AG20443 (cell line): ENCODE measurements at places on chromosomes 2 and 18.
A peak's percentile ranks its signal among the peaks of the same experiment; 100 is the strongest.

DNA sequence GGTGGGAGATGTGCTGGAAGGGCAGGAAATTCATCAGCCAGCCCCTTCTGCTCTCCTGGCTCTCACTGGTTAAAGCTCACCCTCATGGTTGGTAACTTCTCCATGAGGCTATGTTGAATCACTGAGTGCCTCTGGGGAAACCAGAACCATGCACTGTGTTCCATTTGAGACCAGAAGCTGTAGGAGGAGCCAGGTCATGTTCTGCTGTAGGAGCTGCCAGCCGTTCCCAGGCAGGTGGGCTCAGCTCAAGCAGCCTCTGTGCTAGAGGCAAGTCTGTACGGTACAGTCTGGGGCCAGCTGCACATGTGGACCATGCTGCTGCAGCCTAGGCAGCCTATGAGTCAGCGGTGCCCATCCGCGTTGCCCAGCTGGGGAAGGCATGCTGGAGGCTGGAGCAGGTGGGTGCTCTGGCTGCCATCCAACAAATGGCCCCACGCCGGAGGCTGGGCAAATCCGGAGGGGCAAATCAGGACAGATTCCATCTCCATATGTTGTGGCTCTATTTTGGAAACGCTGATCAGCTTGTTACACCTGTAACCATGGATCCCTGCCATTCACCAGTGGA lies 22.0 kb upstream of the KCNF1 start:
- DNase-seq = no peak

DNA sequence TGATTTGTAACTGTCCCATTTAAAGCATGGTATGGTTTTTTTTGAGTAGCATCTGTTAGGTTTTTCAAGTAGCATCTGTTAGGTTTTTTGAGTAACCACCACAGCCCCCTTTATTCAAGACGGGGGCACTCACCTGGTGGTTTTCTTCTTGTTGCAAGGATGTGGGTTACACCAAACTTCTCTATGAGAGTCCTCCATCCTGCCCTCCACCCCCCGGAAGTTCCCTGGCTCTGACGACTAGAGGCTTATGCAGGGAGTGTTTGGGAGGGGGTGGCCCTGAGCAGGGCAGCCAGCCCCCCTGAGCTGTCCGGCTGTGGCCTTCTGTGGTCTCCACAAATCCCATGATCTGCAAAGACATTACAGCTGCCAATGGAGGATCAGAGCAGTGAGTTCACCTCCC lies 39.3 kb downstream of the MTCL1 start:
- DNase-seq = no peak

GRCh38 chr18:49894517-49895226 lies 81.3 kb upstream of the ACAA2 start:
- DNase-seq = no peak

- no peak for DNase-seq
Measured at GRCh38 chr18:54737986-54738385, 90.3 kb upstream of the RAB27B start.

DNA sequence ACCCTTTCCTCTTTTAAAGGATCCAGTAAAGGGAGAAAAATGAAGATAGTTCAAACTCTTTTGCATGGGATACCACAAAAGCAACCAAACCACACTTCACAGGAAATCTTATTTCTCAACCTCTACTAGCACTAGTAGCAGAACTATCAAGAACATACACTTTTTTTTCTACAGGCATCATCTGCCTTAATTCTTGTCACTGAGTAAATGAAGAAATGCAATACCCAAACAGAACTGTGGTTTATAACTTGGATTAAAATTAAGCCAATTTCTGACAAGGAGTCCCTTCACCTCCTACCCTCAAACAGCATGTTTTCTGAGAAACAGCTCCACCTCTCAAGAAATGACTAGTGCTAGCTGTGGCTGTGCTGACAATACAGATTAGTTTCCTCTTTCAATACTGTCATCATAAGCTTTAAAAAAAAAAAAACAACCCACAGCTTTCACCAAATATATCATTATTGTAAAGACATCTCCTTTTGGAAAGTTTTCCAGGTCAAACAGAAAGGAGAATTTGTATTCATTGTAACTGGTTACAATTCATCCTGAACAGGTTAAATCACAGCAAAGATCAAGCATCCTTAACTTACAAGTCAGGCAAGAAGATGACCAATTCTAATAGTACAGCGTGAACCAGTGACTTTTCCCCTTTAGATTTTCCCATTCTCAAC lies 44.4 kb downstream of the PTPN2 start:
- peak; percentile 20 for DNase-seq
